ENCODE measurements at places on chromosomes 6 and 20.

DNA sequence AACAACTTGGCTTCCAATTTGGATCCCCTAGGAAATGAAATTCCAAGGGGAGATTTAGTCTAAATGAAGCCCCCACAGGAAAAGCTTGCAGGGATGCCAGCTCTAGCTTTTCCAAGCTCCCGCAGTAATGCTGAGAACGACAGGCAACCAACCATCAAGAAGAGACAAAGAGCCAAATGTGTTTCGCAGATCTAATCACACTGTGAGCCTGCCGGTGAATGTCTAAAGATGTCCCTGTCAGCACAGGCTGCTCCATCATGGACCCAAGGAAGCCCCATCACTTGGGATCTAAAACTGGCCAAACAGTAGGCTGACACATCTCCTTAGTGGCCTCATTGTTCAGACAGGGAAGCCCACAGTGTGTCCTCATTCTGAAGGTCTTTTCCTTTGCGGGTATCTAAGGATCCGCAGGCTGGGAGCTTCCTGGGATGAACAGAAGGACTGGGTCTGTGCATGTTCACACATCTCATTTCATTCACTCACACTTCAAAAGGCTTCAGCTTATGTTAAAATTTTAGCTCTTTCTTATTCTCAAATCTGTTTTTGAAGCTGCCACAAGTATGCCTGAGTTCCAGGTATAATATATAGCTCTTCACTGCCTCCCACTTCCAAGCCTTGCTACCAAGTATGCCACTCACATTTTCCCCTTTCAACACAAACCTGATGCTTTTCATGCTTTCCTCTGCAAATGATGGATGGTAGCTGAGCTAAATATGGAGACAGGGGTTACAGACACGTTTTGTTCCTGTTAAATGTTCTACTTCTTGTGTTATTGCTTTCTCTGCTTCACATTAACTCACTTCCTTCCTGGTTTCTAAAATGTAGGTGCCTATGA lies 229.8 kb downstream of the HIVEP2 start:
- no peak for DNase-seq

- DNase-seq: no peak
Measured at GRCh38 chr20:10412591-10413408, 21.2 kb downstream of the MKKS start.

- no peak for DNase-seq
Measured at GRCh38 chr6:157790548-157791160, 32.4 kb upstream of the SNX9 start.

GRCh38 chr6:151440930-151441329 lies 11.0 kb downstream of the RMND1 start:
- no peak for DNase-seq

DNA sequence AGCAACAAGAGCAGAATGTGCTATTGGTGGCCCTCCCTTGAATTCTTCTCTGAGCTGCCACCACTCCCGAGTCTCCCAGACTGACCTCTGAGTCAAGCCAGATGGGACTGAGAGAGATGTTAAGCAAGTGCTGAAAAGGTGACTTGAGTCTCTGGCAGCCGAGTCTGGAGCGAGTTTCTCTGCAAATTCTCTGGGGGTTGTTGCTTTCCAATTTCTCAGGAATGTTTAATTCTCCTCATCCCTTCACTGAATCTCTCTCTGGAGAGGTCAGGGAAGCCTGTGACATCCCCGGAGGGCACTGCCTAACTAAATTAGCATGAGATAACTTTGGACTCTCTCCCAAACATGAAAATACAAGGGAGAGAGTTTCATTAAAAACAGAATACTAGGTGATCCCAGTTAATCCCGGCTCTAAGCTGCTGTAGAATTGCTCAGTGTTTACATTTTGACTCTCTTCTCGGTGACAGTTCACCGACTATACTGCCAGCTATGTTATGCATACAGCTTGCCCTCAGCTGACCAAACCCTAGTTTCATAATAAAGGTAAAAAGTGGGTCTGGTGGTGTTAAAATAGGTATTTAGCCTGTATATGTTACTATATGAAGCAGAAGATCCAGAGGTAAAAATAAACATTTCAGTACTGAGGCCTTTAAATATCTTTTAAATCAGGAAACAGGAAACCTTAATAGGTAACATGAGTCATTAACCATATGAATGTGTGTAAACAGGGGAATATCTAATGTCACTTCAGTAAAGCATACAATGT lies 157.9 kb downstream of the FOXC1 start:
- peak; percentile 3 for DNase-seq

- DNase-seq: no peak
Measured at GRCh38 chr6:144286503-144287393, 1.6 kb downstream of the UTRN start.

- no peak for DNase-seq
Measured at GRCh38 chr20:50743087-50743486, 11.7 kb downstream of the PARD6B start.

GRCh38 chr6:145815309-145816274 lies 997 bp upstream of the FBXO30 start:
- DNase-seq: no peak

DNA sequence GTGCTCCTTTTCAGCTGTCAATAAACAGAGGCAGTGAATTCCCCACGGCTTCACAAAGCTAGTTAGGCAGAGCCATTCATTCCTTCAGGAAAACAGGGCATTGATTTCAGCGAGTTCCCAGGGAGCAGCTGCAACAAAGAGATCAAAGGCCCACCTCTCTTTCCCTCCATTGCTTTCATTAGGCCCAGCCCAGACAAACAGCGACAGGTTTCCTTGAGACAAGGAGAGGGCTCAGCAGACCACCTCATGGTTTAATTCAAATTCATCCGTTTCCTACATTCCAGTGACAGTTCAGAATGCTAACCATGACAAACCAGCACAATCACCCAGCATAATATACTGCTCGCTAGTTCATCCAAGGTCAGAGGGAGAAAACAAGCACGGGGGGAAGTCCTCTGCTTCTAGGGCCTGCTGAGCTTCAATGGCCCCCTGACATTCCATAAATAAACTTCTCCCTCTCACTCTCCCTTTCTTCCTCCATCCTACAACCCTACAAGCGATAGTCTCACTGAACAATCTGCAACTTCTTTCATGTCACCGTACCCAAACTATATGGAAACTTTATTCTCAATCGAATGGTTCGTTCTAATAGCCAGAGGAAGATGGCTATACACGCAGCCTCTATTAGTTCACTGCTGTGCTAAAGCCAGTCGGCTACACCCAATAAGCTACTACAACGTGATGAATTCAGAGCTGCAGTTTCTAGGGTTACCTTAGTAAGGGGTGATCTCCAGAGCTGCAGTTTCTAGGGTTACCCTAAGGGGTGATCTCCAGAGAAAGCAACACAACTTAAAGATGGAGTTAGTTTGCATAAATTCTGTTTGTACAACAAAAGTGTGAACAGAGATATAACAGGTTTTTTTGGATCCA lies 34.7 kb downstream of the PLAGL1 start:
- DNase-seq: peak; percentile 93

- no peak for DNase-seq
Measured at GRCh38 chr20:46682063-46682821, 7.0 kb downstream of the TP53RK start.

GRCh38 chr6:85402922-85403321 lies 47.0 kb upstream of the NT5E start:
- no peak for DNase-seq

DNA sequence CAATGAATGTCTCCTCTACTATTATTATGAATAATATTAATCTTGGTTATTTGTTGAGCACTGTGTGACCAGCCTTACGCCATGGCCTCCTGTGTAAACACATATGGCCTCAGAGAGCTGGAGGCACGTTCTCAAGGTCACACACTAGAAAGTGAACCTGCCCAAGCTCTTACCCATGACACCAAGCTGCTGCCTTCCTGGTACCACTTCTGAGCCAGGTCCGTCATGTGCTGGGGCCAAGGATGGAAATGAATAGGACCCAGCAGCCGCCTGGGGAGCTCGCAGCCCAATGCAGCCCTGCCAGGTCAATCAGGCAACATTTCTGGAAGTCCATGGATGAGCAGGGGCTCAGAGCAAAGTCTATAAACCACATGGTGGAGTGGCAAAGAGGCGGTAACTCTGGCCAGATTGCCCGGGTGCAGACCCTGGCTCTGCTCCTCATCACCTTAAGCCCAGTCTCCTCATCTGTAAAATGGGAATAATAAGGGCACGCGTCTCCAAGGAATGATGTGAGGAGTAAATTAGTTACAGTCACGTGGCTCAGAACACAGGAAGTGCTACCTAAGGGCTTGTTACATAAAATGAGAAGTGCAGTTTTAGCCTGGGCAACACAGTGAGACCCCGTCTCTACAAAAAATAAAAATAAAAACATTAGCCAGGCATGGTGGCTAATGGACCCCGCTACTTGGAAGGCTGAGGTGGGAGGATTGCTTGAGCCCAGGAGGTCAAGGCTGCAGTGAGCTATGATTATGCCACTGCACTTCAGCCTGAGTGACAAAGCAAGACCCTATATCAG lies 61.5 kb downstream of the JPH2 start:
- DNase-seq: no peak

DNA sequence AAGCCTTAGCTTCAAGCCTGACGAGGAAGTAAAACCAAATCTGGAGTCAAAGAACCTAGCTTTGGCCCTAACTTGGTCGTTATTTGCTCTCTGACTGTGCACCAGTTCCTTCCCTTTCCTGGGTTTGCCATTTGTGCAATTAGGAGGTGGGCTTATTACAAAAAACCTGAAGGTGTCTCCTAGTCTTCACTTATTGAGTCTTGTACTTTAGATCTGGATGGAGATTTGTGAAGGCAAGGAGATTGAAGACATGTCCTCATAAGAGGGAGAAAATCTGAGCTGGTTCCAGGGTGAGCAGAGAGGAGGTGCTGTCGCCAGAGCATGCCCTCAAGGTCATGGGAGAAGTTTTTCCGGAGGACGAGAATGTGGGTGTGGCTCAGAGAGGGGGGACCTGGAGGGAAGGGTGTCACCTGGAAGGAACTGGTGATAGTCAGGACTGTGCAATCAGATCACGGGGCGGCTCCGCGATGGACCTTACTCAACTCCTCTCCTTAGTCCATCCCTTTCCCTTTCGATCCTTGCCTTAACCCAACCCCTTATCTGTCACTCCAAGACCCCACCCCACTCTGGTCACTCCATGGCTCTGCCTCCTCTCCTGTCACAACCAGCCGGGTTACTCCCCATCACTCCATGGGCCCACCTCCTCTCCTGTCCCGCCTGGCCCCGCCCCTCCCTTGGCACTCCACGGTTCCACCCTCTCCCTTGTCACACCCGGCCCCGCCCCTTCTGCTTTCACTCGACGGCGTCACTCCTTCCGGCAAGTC lies 588 bp upstream of the ACSS2 start:
- DNase-seq: peak; percentile 97

DNA sequence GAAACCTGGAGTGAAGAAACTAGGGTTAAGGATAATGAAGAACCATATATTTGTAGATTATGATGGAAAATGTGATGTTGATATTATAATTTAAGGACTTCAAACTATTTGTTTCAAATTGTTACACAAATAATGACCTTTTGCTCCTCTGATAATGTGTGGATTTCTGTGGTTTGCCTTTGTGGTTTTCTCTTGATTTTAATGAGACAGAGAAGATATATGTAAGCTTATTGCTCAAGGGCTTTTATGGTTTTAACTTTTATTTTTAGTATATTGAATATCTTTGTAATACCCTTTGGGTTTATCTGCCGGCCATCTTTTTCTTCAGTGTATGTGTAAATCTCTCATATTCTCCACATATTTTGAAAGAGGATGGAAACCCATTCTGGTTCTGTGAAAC lies 362.3 kb downstream of the RIMS1 start:
- no peak for DNase-seq

- DNase-seq: no peak
Measured at GRCh38 chr6:145723646-145724045, 11.7 kb downstream of the EPM2A start.

DNA sequence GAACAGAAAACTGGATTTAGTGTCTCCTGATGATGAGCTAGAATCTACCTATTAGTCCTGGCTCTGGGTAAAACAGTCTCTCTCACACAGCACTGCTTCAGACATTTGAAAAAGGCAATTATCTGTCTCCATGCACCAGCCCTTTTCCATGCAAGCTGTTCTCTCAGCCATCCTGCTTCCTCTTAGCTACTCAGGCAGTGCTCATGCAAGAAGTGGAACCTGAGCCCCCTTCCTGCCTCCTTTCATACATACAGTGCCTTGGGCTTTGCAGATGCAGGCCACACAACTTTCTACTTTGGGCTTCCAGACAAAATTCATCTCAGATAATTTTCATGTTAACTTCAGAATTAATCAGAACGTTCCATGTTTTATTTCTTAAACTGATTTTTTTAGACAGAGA lies 151.3 kb downstream of the RALGAPA2 start:
- no peak for DNase-seq

GRCh38 chr6:122284848-122285247 lies 114.6 kb upstream of the HSF2 start:
- DNase-seq: no peak

GRCh38 chr6:56604186-56604585 lies 38.5 kb downstream of the DST start:
- no peak for DNase-seq

DNA sequence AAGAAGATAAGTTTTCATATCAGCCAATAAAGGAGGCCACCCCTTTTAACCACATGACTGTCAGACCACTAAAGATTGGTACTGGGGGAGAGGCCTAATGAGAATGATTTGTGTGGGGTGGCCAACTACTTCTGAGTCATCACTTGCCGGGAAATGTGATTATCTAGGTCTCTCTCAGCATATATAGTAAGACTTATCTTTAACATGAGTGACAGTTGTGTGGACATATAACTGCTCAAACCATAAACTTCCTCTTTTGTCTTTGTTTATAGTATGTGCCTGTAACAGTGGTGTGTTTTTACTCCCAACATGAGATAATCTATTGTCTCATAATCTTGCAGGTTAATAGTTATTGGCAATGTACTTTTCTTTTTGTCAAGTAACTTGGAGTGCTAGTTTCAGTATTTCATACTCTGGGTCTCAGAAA lies 312.4 kb downstream of the CDKAL1 start:
- DNase-seq: no peak

- no peak for DNase-seq
Measured at GRCh38 chr6:41813469-41813868, 26.0 kb downstream of the TOMM6 start.

GRCh38 chr6:131694832-131695426 lies 6.3 kb downstream of the OR2A4 start:
- DNase-seq: peak; percentile 63

DNA sequence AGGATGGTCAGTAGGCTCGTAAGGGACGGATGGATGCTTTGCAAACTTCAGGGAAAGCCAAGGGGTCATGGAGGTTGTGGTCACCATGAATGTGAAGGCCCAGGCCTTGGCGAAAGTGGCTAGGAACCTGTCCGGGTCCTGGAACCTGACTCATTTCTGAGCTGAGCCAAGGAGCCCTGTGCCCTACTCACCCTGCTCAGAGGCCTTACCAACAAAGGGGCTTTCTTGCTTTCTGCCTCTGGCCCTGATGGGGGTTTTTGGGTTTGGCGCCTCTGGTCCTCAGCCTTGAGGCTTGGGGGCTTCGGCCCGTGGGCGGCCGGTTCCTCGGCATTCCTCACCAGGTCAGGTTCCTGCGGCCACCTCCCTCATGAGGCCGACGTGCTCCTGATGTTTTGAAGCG lies 155.1 kb downstream of the DTNBP1 start:
- no peak for DNase-seq

Measured in NT2/D1 (cell line).